ENCODE measurements at places on chromosomes 13 and 19.

DNA sequence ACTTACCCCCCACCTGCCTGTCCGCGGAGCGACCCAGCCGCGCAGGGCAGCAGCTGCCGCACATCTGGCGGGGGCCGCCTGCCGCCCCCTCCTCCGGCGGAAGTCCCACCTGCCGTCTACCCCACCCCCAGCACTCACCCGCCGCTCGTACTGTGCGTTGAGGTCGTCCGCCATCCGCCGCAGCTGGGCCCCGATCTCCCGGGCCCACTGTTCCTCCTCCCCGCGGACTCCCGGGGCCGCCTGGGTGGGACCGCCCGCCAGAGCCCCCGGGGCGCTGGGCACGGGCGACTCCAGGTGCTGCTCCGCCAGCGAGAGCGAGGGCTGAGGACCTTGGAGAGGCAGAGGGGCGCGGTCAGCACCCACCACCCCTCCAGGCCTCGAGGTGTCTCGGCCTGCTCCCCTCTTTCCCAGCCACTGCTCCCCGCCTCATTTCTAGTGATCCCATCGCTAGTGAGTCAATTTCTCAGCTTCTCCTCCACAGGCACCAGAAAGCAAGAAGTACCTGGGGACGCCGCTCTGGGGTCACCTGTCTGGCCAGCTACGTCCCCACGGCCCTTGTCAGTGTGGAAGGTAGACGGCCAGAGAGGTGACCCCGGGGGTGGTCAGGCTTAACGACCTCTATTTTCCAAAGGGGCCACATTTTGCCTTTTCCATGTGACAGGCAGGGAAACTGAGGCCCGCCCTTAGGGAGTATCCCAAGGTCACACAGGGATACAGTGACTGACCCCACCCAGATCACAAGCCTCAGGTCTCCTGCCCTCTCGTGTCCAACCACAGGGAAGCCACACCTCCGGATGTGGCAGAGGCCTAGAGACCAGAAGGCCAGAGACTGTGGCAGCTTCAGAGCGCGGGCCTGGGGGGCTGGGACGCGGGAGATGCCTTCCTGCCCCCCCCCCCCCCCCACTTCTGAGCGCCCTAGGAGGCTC, 4.3 kb downstream of the BBC3 start:
- DNase-seq: peak; percentile 69

GRCh38 chr13:77460195-77460594, 75.3 kb upstream of the SCEL start:
- DNase-seq: no peak

GRCh38 chr13:61294467-61295191, 121.0 kb downstream of the PCDH20 start:
- no peak for DNase-seq

DNA sequence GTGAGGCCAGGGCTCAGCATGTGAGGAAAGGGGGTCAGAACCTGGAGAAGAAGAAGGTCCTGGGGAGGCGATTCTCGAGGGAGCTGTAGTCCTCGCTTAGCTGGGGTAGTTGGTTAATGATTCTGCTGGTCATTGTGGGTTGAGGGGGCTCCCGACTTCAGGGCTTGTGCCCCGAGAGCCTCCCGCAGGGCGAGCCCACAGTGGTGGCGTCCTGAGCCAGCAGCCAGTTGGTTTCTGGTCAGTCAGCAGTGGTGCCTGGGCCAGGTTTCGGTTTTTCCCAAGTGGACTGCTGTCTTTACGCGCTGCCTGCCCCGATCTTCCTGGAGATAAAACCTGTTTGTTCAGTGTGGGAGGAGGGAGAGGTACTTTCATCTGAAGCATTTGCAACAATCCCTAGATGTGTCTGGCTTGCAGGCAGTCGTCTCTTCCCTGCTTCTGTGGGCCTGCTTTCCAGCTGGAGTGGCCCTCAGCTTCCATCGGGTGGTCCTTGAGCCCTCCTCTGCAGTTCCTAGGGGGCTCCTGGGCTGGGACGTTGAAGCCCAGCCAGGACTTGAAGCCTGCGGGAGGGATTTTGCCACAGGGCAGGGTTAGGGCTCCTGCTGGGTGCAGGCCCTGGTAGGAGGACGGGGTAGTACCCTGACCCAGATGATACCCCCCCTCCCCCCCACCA, 3.2 kb downstream of the PTBP1 start:
- peak; percentile 38 for DNase-seq

Data from AG20443 (cell line).